Osteocyte (in vitro differentiated cells): ENCODE measurements at places on chromosomes 2 and 18.

DNA sequence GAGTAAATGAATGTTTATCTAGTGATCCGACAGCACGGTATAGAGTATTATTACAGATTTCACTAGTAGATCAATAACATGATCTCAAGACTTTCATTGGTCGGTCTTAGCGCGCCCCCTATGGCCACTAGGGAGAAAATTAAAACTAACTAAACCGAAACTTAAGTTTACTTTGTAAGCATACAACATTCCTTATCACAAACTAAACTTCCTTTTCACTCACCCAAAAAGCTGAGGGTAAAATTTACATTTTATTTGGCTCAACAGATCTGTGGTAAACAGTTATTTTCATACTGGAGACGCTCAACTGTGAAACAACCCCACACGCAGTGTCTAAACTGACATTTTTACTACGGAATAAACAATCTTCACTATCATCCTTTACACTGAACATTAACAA is 215.6 kb upstream of the MAP2 start:
- no peak overlapping the region for H3K27ac ChIP-seq
- H3K36me3 ChIP-seq: no peaks in the 10 kb centered on the region
- DNase-seq: no peak
- peaks cover 4% of the 10 kb centered on the region for H3K27me3 ChIP-seq
- H3K4me3 ChIP-seq: no peak overlapping the region

DNA sequence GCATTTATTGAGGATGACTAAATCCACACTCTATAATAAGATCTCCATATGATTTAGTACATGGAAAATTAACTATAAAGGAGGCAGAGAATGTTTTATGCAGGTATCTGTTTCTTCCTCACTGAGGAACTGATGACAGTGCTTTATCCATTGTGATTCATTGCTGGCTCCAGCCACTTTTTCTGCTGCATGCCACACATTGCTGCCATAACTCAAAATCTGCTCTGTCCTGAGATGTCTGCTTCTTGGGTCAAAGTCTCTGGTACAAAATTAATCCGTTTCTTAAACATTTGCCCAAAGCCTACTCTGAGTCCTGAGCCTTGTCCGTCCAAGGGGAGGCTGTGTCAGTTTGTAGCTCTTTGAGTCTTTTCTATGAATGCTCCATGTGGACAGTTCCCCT is 15.5 kb upstream of the ARHGAP28 start:
- peaks cover 3% of the 10 kb centered on the region for H3K27me3 ChIP-seq
- H3K4me1 ChIP-seq: no peaks in the 10 kb centered on the region
- H3K36me3 ChIP-seq: no peaks in the 10 kb centered on the region
- no peak overlapping the region for H3K4me3 ChIP-seq
- H3K27ac ChIP-seq: no peak overlapping the region

- no peak overlapping the region for H3K4me3 ChIP-seq
- no peak for DNase-seq
- H3K4me1 ChIP-seq: no peaks in the 10 kb centered on the region
- no peak overlapping the region for H3K27ac ChIP-seq
- no peaks in the 10 kb centered on the region for H3K36me3 ChIP-seq
These were observed 44.5 kb downstream of the LRATD1 start for GRCh38 chr2:14677039-14677438.

DNA sequence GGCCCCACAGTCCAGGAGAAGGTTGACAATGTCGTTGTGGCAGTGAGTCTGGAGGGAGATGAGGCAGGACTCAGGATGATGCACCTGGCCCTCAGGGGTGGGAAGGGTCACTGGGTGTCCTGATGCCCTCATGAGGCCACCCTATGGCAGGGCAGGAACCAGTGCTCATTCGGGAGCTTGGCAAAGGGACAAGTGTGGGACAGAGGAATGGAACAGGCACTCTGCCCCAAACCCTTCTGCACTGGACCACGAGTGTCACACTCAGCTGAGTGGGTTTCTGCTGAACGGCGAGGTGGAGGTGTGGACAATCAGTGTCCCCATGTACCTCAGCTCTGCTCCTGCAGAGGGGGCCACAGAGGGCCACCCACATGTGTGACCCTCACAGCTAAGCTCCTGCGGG is 32.0 kb downstream of the ANKMY1 start:
- H3K27me3 ChIP-seq: no peaks in the 10 kb centered on the region
- DNase-seq: peak; percentile 62
- H3K27ac ChIP-seq: no peak overlapping the region
- peaks cover 58% of the 10 kb centered on the region for H3K36me3 ChIP-seq
- no peak overlapping the region for H3K4me3 ChIP-seq
- H3K4me1 ChIP-seq: no peaks in the 10 kb centered on the region

DNA sequence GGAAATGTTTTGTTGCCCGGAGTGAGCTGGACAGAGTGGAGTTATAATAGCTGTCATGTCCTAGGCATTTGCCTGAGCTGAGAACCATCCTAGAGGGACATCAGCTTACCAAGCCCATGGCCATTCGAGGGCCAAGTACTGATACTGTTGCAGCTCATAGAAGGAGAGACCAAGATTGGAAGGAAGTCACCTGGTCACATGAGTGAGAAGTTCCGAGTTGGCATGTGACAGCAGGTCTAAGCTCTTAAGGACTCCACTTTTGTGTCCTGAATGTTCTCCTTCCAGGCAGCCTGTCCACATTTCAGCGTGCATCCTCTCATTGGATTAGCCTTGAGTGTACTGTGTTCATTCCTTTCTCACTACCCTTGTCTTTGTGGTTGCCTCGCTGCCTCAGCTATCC is 4.4 kb downstream of the FHOD3 start:
- H3K27ac ChIP-seq: no peak overlapping the region
- no peak for DNase-seq
- peaks cover 71% of the 10 kb centered on the region for H3K27me3 ChIP-seq
- H3K36me3 ChIP-seq: no peaks in the 10 kb centered on the region
- no peaks in the 10 kb centered on the region for H3K4me1 ChIP-seq
